ENCODE measurements at places on chromosomes 5 and 9.

GRCh38 chr9:71121275-71122021 lies at the start of gene TRPM3:
TRPM3 (minus strand) TSS chr9:71121621; CDS start chr9:71121354, 267 bp downstream.
- no peak for DNase-seq

DNA sequence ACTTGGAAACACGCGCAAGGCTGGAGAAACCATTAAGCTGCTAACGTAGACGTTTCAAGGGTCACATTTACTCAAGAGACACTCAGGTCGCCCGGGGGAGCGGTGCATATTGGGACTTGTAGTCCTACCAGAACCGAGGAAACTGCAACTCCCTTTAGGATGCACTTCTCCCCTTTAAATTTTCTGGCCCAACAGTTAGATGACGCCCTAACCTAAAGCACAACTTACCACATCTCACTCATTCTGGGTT lies 384 bp upstream of the DMXL1 start:
- DNase-seq = no peak

DNA sequence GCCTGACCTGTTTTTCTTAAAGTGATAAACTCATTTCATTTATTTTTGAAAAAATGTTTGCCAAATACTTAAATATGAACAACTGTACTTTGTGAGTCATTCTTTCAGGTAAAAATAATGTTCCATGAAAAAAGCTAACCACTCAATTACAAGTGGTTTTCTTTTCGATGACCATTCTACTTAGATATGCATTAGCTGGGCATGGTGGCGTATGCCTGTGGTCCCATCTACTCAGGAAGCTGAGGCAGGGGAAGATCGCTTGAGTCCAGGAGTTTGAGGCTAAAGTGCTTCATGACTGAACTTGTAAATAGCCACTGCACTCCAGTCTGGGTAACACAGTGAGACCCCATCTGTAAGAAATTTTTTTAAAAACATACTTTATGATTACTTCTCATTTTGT lies 4.0 kb upstream of the WDR70 start:
- DNase-seq = no peak

- peak; percentile 31 for DNase-seq
These were observed 984.5 kb upstream of the CDH18 start for GRCh38 chr5:20972419-20972925.

GRCh38 chr5:138635265-138635664 lies 60.1 kb upstream of the HSPA9 start:
- no peak for DNase-seq

GRCh38 chr5:135308752-135309151 lies 90.3 kb downstream of the MACROH2A1 start:
- no peak for DNase-seq

- no peak for DNase-seq
These were observed 92.0 kb downstream of the PHF2 start for GRCh38 chr9:93668261-93668871.

- no peak for DNase-seq
These were observed 189.4 kb upstream of the DMRTA1 start for GRCh38 chr9:22257026-22257816.

GRCh38 chr9:78035383-78035993 lies 3.9 kb upstream of the GNAQ start:
- DNase-seq = peak; percentile 87

GRCh38 chr5:91164424-91164823 lies 218.7 kb downstream of the ARRDC3 start:
- no peak for DNase-seq

GRCh38 chr5:109693535-109694400 lies 4.0 kb downstream of the MAN2A1 start:
- DNase-seq = no peak

- DNase-seq = peak; percentile 51
These were observed 21.0 kb downstream of the RUSC2 start for GRCh38 chr9:35510754-35511428.

DNA sequence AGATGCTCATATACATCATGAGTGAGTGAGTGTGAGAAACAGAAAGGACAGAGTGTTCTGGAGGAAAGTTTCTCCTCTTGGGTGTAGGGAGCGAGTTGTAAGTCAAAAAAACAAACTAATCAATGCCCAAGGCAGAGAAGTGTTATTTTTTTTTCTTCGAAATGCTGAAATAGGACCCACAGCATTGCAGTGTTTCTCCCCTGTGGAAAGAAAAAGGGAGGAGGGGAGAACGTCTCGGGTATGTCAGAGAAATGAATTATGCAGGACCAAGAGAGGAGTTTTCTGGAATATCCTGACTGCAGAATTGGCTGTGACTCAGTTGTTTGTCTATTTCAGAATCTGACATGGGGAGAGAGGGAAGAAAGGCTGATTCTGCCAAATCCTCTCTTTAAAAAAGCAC lies 337.9 kb upstream of the RFX3 start:
- no peak for DNase-seq

GRCh38 chr9:134664446-134664845 lies 22.8 kb downstream of the COL5A1 start:
- no peak for DNase-seq

- DNase-seq = peak; percentile 90
These were observed 34.1 kb upstream of the PLIN2 start for GRCh38 chr9:19161257-19162025.

DNA sequence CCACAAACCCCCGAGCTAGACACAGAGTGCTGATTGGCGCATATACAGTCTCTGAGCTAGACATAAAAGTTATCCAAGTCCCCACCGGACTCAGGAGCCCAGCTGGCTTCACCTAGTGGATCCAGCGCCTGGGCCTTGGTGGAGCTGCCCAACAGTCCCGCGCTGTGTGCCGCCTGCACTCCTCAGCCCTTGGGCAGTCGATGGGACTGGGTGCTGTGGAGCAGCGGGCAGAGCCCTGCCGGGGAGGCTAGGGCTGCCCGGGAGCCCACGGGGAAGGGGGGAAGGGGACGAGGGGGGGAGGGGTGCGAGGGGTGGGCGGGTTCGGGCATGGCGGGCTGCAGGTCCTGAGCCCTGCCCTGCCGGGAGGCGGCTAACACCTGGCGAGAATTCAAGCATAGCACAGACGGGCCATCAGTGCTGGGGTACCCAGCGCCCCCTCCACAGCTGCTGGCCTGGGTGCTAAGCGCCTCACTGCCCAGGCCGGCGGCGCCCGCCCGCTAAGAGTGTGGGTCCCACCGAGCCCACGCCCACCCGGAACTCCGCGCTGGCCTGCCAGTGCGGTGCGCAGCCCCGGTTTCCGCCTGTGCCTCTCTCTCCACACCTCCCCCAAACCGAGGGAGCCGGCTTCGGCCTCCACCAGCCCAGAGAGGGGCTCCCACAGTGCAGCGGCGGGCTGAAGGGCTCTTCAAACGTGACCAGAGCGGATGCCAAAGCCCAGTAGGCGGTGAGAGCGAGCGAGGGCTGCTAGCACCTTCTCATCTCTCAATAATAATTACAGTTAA lies 391.2 kb upstream of the NUDT12 start:
- DNase-seq = no peak

GRCh38 chr5:171261361-171261760 lies 47.7 kb upstream of the TLX3 start:
- DNase-seq = no peak

GRCh38 chr5:148882332-148882731 lies 55.9 kb downstream of the ADRB2 start:
- no peak for DNase-seq

DNA sequence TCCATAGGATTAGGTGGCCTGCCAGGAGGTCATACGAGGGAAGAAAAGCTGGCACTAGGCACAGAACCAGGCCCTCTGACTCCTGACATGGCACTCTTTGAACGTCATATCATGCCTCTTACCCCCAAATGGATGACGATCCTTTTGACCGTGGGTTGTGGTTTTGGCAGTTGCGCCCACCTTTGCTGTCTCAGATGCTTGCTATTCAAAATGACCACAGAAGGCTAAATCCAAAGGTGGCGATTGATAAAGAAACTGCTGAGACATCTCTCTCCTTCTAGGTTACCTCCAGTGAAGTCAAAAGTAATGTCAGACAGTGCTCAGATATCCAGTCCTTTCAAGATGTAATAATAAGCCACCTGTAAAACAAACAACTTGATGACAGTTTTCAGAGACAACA lies 385.0 kb downstream of the EFNA5 start:
- no peak for DNase-seq

- no peak for DNase-seq
These were observed 351.4 kb downstream of the PLK2 start for GRCh38 chr5:58108511-58108910.

DNA sequence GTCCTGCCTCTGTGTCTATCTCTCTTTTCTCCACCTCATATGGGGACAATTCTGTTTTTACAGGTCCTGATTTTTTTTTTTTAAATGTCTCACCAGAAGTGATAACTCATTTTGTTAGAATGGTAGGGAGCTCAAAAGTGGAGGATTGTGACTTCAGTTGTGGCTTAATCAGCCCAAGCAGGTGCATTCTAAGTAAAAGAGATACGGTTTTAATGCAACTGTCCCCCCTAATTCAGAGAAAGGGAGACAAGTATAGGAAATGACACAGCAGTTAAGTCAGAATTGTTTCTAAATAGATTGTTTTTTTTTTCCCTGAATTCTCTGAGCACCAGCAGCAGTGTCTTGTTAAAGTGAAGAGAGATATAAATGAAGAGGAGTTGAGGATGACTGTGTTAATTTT lies 24.5 kb downstream of the MAST4 start:
- no peak for DNase-seq

DNA sequence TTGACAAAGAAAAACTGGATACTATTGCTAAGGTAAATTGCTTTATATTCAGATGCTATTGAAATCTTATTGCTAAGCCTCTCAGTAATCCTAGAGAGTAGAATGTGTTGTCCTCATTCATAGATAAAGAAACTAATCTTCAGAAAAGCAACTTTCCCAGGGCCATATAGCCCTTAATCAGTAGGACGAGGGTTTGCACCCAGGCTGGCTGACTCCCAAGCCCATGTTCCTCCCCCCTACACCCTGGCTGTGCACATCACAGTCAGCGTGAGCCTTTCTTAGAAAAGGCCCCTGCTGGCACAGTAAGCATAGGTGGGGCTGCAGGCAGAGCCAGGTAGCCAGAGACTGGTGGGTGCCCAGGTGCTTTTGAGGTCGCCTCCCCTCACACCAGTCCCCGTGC lies 15.8 kb upstream of the GLIPR2 start:
- DNase-seq = no peak

DNA sequence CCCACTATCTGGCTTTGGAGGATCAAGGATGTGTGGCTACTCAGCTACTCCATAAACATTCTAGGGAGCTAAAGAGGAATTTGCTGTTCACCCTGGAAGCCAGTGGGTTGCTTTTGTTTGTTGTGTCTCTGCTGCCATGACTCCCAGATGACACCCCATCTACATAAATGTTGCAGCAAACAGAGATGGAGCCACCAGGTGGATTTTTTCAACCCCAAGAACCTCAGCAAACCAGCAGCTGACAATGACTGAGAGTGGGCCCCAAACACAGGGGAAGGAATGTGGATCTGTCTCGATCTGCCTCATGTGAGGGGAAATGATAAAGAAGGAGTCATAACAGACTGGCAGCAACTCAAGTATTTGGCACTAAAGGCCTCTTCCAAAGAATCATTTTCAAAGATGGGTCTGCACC lies 132.7 kb upstream of the TNC start:
- DNase-seq = peak; percentile 64

DNA sequence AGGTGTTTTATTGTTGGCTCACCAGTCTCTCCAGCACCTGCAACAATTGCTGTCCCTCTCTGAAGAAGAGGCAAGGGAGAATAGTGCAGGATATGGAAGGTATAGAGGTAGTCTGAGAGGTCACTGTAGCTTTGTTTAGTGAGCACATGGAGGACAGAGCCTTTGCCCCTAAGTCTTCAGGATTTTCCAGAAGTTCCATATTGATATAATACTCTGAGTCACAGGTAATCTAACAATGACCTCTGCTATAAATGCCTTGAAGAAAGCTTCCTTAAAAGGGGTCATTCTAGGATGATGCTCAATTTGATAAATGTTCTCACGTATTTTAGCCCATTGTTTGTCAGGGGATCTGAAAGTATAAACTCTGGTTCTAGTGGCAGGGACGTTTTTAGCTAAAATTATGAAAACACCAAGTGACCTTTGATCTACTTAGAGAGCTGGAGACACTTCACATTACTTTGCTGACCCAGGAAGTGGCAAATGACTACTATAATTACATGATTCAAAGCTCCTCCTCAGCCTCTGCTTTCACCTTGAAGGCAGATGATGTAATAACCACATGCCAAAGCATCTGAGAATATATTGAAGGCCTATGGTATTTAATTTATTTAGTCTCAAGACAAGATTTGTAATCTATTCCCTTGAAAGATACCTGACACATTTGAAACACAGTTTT lies 366.9 kb upstream of the NUDT12 start:
- peak; percentile 55 for DNase-seq

- DNase-seq = no peak
These were observed 150.3 kb upstream of the ACTBL2 start for GRCh38 chr5:57632937-57633336.

DNA sequence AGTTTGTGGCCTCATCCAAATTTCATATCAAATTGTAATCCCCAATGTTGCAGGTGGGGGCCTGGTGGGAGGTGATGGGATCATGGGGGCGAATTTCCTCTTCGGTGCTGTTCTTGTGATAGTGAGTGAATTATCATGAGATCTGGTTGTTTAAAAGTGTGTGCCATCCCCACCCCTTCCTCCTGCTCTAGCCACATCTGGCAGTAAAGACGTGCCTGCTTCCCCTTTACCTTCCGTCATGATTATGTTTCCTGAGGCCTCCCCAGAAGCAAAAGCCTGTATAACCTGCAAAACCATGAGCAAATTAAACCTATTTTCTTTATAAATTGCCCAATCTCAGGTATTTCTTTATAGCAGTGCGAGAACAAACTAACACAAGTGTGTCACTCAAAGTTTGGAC lies 71.0 kb upstream of the MOCS2 start:
- DNase-seq = no peak

DNA sequence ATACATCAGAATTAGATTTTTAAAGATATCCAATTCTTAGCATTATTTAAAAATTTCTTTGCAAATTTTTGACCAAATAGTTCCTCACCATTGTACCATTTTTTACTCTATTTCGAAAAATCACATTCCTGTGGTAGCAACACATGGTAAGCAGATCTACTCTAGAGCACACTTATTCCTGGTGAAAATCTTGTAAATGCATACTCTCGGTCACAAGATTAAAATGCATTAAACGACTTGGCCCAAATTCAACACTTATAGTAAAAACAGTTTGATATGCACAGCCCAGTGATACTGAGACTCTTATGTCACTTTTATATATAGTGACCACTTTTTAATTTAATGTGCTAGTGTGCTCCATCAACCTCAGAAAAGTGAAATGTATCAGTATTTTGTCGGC lies 208.8 kb upstream of the TARS1 start:
- DNase-seq = no peak

GRCh38 chr9:123583646-123584045 lies 227.6 kb downstream of the CRB2 start:
- DNase-seq = no peak

All from RKO (cell line).